Heart right ventricle (tissue), 16 donors: ENCODE measurements at places on chromosomes 5 and 9. TPM values are rescaled to one million over a fixed set of nuclear protein-coding genes. Genes with fewer than 3 reads are reported as not detected.

STING1 gene
- 62.3 TPM for total RNA-seq

TAF1L gene
- not detected for total RNA-seq

ZFR gene
- 56.2 TPM for total RNA-seq

DNA sequence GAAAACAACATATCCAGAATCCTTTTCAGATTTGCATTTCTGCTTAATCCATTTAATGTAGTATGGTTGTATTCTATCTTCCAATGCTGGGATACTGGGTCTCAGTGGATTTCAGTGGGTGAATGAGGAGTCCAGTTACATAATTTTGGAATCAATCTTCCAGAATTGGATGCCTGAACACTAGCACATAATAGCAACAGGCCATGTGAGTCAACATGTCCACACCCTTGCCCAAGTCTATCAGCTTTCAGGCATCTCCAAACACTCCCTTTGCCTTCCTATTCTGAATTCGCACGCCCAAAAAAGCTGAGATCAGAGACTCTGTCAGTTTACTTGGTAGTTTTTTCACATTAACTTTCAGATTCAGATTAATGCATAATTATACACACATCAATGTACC is 202.6 kb downstream of the TSSK1B start:
- no peak for DNase-seq
- no peaks in the 10 kb centered on the region for H3K27me3 ChIP-seq
- H3K4me1 ChIP-seq = peaks cover 60% of the 10 kb centered on the region
- H3K36me3 ChIP-seq = no peaks in the 10 kb centered on the region

GRCh38 chr9:117672369-117672768 is 31.8 kb upstream of the TLR4 start:
- H3K36me3 ChIP-seq = no peaks in the 10 kb centered on the region
- no peak overlapping the region for H3K4me3 ChIP-seq
- H3K27me3 ChIP-seq = no peaks in the 10 kb centered on the region
- no peaks in the 10 kb centered on the region for H3K4me1 ChIP-seq
- no peak overlapping the region for H3K27ac ChIP-seq

- no peaks in the 10 kb centered on the region for H3K36me3 ChIP-seq
- no peak overlapping the region for H3K4me3 ChIP-seq
- DNase-seq = peak; percentile 17
Measured at GRCh38 chr9:13513716-13514444, 234.4 kb upstream of the MPDZ start.

DNA sequence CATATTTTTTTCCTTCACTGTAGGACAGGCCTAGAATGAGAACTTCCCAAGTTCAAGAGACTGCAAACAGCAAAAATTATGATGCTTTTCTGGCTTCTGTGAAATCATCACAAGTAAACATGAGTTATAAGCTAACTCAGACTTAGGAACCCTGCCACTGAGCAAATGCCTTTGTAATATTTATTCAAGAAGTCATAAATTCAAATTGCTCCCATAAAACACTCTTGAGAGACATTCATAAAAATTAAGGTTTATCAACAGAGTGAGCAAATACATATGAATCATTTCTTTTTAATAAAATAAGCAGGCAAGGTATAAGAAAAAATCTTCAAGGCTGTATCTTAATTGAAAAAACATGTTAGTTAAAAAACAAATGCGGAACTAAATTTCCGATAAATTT is 124.2 kb downstream of the GNA14 start:
- no peak overlapping the region for H3K4me3 ChIP-seq
- H3K36me3 ChIP-seq = no peaks in the 10 kb centered on the region
- DNase-seq = no peak
- peaks cover 20% of the 10 kb centered on the region for H3K4me1 ChIP-seq

DNA sequence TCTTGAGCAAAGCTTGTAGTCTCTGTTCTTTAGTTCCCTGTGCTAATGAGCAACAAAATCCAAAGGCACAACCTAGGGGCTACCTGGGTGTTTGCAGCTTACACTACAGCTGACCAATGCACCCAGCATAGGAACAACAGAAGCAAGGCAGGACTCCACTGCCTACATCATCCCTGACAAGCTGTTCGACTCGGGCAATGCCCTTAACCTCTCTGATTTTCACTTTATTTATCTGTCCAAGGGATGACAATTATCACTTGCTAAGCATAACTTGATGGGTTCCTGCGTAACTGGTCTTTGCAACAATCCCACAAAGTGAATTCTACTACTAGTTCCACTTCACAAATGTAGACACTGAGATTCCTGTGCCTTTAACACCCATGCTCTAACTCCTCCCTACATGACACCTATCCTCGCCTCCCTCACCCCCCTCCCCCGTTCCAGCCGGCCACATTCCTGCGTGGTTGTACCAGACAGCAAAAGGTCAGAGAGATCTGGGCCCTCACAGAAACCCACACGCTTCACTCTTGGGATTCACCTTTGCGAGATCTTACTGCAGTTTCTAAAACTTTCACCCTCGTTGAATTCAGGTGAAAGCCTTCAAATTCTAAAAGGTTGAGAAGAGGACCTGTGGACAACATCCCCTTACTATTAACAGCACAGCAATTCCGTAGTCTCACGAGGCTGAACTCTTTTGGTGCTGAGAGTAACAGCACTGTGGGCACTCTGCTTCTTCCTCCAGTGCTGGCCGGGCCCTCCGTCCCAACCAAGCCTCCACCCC is 995 bp downstream of the IPPK start:
- H3K27ac ChIP-seq = peak overlapping the region; percentile 94
- H3K4me1 ChIP-seq = peaks cover 13% of the 10 kb centered on the region
- H3K36me3 ChIP-seq = no peaks in the 10 kb centered on the region
- peak; percentile 56 for DNase-seq
- H3K27me3 ChIP-seq = no peaks in the 10 kb centered on the region
- peak overlapping the region; percentile 66 for H3K4me3 ChIP-seq

DNA sequence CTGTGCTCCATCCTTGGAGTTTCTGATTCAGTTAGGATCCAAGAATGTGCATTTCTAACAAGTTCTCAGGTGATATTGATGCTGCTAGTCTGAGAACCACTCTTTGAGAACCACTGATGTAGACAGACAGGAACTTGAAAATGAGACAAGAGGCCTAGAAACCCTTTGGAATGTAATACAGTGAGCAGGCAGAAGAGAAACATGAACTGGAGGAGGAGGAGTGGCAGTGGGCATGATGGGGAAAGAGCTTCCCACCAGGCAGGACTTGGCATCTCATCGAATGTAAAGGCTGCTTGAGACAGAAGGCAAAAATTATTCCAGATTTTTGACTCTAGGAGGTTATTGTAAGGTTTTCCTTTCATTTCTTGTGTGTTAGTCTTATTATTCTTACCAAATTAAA is 295.8 kb upstream of the SGCD start:
- H3K36me3 ChIP-seq = no peaks in the 10 kb centered on the region
- no peaks in the 10 kb centered on the region for H3K4me1 ChIP-seq
- H3K4me3 ChIP-seq = no peak overlapping the region
- no peaks in the 10 kb centered on the region for H3K27me3 ChIP-seq
- H3K27ac ChIP-seq = no peak overlapping the region

DNA sequence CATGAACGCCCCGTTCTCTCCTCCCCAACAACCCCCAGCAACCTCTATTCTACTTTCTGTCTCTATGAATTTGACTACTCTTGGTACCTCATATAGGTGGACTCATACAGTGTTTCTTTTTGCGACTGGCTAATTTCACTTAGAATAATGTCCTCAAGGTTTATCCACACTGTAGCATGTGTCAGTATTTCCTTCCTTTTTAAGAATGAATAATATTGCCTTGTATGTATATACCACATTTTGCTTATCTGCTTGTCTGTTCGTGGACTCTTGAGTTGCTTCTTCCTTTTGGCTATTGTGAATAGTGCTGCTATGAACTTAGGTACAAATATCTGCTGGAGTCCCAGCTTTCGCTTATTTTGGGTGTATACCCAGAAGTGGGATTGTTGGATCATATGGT is 42.7 kb downstream of the IQGAP2 start:
- H3K4me1 ChIP-seq = no peaks in the 10 kb centered on the region
- no peaks in the 10 kb centered on the region for H3K36me3 ChIP-seq
- no peak overlapping the region for H3K4me3 ChIP-seq

- H3K36me3 ChIP-seq = no peaks in the 10 kb centered on the region
- no peaks in the 10 kb centered on the region for H3K27me3 ChIP-seq
- no peak overlapping the region for H3K4me3 ChIP-seq
- DNase-seq = no peak
- H3K27ac ChIP-seq = no peak overlapping the region
Measured at GRCh38 chr5:35741971-35742370, 114.7 kb upstream of the IL7R start.

DNA sequence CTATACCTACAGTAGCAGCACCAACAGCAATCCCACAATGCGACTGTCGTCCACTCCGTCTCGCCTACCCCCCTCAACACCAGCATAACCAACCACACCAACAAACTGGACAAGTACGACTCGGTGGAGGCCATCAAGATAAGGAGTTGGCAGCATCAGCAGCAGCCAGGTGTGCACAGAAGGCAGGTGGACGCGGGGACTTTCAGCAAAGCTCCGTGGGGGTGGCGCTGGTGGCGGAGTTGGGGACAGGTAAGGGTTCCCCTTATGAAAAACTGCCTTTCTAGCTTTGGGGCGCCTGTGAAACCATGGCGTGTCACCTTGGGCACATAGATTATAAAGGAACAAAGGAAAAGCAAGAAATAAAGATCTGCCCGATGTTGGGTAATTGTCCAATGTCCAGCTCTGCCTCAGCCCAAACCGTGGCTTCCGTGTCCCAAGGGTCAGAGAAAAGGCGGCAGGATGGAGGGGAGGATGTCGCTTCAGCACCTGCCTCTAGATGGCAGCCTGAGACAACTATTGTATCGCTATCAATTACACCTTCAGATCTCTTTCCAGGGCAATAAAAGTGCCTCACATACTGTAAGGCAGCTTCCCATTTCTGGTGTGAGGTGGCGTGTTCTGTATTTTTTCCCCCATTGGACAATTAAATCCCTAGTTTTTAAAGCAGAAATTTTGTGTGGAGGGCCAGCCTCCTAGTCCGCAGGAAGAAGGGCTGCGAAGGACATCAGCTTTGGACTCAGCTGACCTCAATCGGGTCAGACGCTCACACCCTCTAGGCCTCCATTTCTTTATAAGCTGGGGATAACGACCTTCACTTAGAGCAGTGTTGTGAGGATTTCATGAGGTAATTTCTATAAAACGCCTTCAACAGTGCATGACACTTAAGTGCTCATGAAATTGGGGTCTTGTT is 58.8 kb downstream of the MTRR start:
- H3K27ac ChIP-seq = no peak overlapping the region
- H3K27me3 ChIP-seq = peaks cover 7% of the 10 kb centered on the region

DNA sequence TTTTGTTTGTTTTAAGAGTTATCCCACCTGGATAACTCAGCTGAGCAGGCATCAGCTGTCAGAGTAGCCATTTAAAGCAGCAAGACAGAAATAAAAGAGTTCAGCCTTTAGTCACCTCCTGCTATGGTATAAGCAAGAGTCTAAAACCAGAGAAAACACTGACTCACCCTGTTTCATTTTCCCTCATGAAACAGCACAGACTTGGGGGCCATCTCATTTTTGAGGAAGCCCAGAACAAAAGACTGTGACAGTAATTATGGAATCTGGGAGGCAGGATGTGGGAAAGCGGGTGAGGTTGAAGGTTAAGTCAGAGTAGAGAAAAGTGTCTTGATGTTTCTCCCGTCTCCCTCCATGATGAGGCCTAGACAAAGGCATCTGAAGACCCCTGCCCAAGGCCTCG is 90.2 kb upstream of the FAM174A start:
- H3K36me3 ChIP-seq = no peaks in the 10 kb centered on the region
- no peaks in the 10 kb centered on the region for H3K27me3 ChIP-seq
- no peaks in the 10 kb centered on the region for H3K4me1 ChIP-seq

DNA sequence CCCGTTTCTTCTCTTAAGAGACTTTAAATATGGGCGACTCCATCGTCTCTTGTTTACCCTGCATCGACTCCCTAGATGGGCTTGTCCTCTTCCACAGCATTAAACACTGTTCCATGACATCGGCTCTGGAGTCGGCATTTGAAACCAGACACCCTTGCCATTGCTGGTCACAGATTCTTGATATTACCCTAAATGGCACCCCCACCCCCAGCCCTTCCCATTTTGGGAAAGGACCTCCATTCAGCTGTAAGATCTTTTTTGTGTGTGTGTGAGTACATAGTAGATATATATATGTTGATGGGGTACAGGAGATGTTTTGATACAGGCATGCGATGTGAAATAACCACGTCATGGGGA is 51.1 kb upstream of the SH3PXD2B start:
- no peak for DNase-seq
- H3K4me3 ChIP-seq = no peak overlapping the region
- peak overlapping the region; percentile 69 for H3K27ac ChIP-seq

GRCh38 chr5:54785729-54786591 is 199.4 kb downstream of the ESM1 start:
- no peaks in the 10 kb centered on the region for H3K36me3 ChIP-seq
- H3K4me3 ChIP-seq = no peak overlapping the region
- no peaks in the 10 kb centered on the region for H3K27me3 ChIP-seq
- no peaks in the 10 kb centered on the region for H3K4me1 ChIP-seq
- H3K27ac ChIP-seq = peak overlapping the region; percentile 61

- H3K4me3 ChIP-seq = no peak overlapping the region
- DNase-seq = no peak
- H3K27me3 ChIP-seq = no peaks in the 10 kb centered on the region
- no peak overlapping the region for H3K27ac ChIP-seq
- H3K4me1 ChIP-seq = peaks cover 20% of the 10 kb centered on the region
- H3K36me3 ChIP-seq = no peaks in the 10 kb centered on the region
Measured at GRCh38 chr9:113474360-113475028, 11.0 kb downstream of the RGS3 start.

DNA sequence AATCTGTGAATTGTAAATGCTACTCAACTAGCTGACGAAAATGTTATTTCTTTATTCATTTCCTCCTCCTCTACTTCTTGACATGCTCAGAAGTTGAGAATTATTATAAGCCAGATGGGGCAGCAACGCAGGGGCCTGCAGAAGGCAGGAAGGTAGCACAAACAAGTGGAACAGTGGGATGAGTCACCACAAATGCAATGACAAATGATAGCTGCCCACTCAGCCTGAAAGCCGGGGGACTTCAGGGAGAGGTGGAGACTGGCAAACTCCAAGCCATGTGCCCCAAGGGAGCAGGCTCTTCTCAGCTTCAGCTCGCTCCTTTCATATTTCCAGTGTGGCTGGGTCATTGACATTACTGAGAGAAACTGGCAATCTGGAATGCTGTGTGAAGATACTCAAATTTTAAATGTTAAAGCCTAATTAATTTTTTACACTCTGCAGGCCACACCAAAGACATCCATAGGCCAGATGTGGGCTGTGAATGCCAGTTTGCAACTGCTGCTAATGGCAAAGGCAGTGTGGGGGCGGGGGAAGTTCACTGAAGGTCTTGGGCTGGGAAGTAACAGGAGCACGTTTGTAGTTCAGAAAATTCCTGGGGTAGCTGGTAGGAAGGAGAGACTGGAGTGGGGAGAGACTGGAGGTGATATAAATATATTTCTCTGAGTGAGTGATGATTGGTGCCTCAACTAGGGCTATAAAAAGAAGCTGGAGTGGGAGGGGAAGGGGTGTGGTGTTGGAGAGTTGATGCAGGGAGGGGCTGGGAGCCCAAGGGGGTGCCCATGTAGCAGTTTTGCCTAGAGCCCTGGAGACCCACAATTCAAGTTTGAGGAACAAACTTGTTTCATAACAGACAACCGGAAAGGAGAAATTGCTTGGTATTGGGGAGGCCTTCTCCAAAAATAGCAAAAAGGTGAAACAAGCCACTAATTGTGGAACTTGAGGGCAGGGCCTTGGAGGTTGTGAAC is 20.8 kb upstream of the ADRB2 start:
- H3K27ac ChIP-seq = no peak overlapping the region
- H3K4me3 ChIP-seq = no peak overlapping the region
- no peaks in the 10 kb centered on the region for H3K27me3 ChIP-seq
- peaks cover 4% of the 10 kb centered on the region for H3K4me1 ChIP-seq
- H3K36me3 ChIP-seq = no peaks in the 10 kb centered on the region

GRCh38 chr5:158303275-158303674 is 444.3 kb upstream of the CLINT1 start:
- no peak overlapping the region for H3K27ac ChIP-seq
- DNase-seq = no peak
- H3K4me1 ChIP-seq = no peaks in the 10 kb centered on the region
- H3K4me3 ChIP-seq = no peak overlapping the region
